ENCODE measurements at places on chromosomes 16 and 17. TPM values are rescaled to one million over a fixed set of nuclear protein-coding genes. Genes with fewer than 3 reads are reported as not detected.

The MIEN1 gene
- 81.9 TPM for total RNA-seq

The CACNA1H gene
- 5.0 TPM for total RNA-seq

The LYRM1 gene
- 37.4 TPM for total RNA-seq

The SPNS2 gene
- total RNA-seq, result 2.7 TPM

The GRAP gene
- 1.3 TPM for total RNA-seq

The PRSS33 gene
- total RNA-seq, result not detected
